Left ventricle myocardium superior (tissue), 1 donor: ENCODE measurements at places on chromosomes 1 and 21. TPM values are rescaled to one million over a fixed set of nuclear protein-coding genes. Genes with fewer than 3 reads are reported as not detected.

GBP4 gene
- 8.8 TPM for total RNA-seq

RGS16 gene
- total RNA-seq: 1.1 TPM

RIMKLA gene
- 9.7 TPM for total RNA-seq

SPSB1 gene
- 13.1 TPM for total RNA-seq

VHLL gene
- total RNA-seq: not detected

PEAR1 gene
- 8.2 TPM for total RNA-seq

MAP1LC3C gene
- total RNA-seq: not detected

TRIM58 gene
- total RNA-seq: 0.07 TPM

SH2D1B gene
- 0.40 TPM for total RNA-seq

PTAFR gene
- total RNA-seq: 2.2 TPM
